D721Med (cell line): ENCODE measurements at places on chromosomes 3 and 15.

GRCh38 chr15:62932436-62932835 is 110.1 kb upstream of the TPM1 start:
- DNase-seq, result no peak

DNA sequence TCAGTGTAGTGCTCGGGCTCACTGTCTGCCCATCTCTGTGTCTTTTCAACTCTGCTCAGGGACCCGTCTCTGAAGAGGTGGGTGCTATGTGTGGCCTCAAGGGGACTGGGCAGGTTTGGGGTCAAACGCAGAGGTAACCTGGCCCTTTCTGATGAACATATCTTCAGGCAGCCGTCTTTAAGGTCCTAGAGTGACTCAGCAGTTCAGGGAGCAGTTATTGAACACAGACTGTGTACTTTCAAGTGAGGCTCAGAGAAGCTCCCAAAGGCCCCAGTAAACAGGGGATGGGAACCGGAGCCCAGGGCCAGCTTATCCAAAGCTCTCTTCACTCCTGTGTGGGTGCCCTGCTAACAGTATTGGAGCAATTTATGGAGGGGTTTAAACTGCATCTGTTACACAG is 73.1 kb downstream of the WDR76 start:
- no peak for DNase-seq

GRCh38 chr3:46416125-46416810 is 9.2 kb downstream of the CCRL2 start:
- no peak for DNase-seq

DNA sequence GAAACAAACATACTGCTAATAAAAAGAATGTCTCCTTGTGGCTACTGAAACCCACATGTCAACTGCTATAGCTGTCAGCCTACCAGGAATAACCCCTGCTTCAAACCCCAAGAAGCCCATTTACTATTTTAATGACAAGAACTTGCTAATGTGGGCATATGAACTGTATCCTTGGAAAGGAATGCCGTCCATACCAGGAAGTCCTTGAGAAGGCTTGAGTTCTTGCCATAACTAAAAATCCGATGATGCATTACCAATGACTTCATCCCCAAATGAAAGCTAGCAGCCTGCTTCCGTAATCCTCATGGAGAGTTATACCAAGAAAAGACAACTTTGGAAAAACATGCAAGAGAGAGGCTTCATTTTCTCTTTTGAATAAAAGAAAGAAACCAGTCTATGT is 34.8 kb downstream of the MINDY4B start:
- no peak for DNase-seq

DNA sequence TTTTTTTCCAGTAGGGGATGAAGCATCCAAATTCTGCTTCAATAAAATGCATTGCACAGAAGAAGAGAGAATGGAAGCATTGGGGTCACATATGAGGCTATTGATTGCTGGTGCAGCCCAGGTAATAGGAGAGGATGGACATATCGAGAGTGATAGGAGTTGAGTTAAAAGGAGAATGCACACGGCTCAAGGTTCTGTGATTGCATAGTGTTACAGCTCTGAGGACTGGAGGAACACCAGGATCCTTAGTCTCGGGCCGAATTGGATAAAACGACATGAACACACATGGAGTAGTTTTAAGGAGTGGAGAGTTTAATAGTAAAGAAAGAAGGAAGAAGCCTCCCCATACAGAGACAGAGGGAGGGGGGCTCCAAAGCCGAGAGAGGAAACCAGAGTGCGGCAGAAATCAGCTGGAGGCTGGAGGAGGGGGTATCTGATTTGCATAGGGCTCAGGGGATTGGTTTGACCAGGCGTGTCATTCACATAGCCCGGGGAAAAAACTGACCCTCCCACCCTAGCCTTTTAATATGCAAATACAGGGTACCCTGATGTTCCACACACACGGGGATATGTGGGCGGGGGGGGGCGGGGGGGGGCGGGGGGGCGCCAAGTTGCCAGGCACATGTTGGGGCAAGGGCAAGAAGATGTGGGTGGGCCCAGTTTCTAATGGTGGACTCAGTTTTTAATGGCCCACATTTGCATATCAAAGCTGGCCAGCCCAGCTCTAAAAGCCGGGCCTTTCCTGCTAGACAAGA is 156.9 kb downstream of the AGBL1 start:
- no peak for DNase-seq

DNA sequence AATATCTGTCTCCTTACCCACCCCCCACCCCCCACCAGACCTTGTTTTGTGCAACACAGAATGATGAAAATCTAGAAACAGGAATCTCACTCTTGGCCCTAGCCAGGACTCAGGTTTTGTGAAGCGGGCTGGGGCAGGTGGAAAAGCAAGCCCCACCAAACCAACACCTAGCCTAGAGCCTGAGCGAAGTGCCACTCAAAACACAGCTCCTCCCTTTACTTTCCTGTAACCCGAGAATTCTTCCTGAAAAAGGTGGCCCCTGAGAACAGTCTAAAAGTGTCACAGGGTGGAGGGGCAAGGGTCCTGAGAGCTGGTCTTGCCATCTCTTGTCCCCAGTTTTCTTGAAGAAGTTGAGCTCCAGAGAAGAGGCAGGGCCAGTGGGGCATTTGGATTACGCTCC is 17.4 kb upstream of the RPUSD3 start:
- no peak for DNase-seq

DNA sequence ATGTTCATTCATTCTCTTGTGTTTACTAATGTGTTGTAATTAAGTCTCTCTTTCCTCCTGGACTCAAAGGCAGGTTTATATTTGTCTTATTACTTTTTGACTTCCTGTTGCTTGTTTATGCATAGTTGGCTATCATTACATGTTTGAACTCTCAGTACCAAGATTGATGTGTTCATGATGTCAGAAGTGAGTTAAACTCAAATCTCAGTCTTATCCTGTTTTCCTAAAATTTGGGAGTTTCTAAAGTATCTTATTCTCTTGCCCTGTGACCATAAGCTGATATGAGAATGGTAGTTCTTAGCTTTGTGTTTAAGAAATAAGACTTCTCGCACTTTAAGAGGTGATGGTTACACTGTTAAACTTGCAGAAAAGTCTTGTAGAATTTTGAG is 5.2 kb downstream of the GLCE start:
- no peak for DNase-seq

DNA sequence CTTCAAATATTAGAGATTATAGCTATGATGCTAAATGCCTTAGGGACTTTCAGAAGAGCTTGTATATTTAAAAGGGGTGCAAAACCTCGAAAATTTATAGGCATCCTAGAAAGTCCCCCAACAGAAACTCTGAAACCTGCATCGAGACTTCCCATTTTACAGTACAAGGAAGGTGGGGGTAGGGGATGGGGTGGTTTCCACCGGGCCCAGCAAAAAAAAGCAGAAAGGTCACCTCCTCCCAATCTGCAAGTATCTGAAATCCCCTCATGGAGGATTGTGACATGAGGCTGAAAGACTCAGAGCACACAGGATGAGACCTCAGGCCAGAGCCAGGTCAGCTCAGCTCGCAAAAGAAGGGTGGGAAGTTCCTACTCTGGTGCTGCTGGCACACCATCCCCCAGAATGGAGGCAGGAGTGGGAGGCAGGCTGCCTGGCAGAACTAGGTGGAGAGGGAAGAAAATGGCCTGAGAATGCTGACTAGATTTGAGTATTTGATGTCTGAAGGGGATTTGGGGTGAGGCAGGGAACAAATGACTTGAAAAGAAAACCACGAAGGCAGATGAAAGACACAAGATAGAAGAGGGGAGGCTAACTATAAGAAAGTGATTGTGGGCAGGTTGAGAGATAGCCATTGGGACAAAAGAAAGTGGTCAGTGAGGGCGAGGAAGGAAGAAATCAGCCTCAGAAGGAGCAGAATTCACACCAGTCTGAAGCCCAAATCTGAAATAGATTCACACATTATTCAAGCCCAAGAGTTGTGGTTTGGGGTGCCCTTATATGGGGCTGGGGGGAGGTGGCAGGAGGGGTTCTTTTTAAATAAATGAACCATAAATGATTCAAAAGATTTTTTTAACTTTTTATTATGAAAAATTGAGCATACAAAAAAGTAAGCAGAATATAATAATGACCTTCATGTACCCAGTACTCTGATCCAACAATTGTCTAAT is 22.5 kb upstream of the TSC22D2 start:
- DNase-seq, result no peak

DNA sequence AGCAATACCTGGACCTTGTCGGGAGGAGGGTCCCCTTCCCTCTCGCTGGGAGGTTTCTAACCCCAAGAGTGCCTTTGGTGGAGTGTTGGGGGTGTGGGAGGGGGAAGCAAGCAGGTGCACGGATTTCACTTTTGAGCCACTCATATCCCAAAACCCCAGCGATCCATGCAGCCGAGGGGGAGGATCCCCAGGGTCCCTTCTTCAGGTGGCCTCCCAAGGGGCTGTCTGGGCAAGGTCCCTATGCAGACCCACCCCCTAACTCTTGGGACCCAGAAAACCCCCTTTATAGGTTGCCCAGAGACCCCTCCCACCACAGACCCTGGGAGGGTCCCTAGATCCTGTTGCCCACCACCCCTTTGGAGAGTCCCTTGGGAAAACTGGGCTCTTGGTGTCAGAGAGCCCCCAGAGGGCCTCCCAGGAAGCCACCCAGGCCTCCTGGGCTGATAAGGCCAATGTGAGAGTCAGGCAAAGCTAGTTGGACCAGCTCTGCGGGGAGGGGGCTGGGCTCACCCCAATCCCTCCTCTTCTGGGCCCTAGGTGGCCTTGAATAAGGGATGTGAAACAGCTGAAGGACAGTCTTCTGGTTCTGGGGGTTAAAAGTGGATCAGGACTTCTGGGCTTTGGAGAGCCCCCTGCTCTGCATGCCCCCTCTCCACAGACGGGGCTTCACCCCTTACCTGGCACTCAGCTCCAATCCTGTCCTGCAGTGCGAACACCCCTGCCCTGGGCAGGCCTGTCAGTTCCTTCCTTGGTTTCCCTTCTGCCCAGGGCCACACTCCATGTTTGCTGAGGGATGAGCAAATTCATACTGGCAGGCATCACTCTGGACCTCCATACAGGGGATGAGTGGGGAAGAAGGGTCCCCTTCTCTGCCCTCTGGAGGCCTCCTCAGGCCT is 932 bp upstream of the PLCD1 start:
- no peak for DNase-seq

DNA sequence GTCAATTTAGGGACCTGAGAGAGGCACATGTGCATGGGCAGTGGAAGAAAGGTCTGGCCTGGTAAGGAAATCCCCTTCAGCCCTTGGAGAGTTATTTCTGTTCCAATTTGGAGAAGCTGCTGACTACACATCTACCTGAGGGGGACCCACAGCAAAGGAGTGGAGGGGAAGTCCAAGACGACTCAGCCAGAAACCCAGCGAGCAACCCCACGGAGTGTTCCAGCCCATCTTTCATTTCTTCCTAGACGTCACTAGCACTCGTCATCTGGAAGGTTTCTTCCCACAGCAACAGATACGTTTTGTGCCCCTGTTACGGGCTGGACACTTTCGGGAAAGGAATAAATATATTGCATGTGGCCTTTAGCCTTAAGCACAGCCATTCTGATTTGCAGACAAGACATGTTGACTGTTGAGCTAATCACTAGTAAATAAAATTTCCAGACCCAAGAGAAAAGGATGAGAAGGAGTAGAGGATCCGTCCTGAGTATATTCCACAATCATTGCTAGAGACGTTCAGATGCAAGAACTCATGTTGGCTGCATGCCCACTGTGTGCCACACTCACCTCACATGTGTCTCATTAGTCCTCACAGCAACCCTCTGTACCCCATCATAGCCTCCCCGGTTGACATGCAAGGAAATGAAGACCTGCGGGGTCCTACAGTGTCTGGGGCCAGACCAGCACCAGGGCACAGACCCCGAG is 7.8 kb upstream of the FAM174B start:
- DNase-seq, result no peak

- DNase-seq, result no peak
These were observed 5.8 kb downstream of the C3orf20 start for GRCh38 chr3:14680716-14681115.

GRCh38 chr15:32909431-32909830 is 191.6 kb downstream of the GREM1 start:
- DNase-seq, result no peak

DNA sequence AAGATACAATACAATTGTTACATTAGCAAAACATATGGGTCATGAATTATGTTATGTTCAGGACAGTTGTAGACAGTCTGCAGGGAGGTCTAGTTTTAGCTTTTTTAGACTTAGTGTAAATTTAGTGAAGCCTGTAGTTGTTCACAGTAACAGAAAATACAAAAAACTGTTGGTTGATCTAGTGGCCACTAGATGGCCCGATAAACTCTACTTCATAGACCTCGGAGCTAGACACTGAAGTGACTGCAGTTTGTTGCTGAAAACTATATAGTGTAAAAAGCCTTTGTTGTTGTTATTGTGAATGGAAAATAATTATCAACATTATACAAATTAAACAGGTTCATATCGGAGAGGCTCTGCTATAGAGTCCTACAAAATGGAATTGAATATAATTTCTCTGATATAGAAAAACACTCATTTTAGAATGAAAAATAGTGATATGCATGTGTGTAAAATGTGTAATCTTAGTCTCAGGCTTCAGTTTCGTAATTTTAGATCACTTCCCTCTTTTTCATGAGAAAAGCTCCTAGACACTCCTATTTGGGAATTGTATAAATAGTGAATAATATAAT is 18.3 kb downstream of the MAGEL2 start:
- no peak for DNase-seq

GRCh38 chr15:66389098-66389858 is 2.6 kb downstream of the MAP2K1 start:
- no peak for DNase-seq

DNA sequence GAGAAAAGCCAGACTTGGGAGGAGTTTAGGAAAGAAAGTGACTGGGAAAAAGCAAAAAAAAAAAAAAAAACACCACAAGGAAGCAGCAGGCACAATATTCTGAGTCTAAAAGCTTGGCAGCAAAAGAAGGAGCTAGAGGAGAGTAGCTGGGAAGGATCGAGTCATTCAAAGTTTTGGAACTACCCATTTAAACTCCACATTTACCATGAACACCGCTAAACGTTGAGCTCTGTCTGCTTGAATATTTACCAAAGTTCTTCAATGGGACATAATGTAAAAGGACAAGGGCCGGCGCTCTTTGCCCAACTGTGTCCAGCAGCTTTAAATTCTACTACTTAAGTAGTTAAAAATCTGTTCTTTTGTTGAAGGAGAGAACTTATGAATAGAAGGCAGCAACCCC is 481.9 kb downstream of the FOXP1 start:
- DNase-seq, result no peak

GRCh38 chr3:53998980-53999379 is 107.3 kb upstream of the SELENOK start:
- no peak for DNase-seq

DNA sequence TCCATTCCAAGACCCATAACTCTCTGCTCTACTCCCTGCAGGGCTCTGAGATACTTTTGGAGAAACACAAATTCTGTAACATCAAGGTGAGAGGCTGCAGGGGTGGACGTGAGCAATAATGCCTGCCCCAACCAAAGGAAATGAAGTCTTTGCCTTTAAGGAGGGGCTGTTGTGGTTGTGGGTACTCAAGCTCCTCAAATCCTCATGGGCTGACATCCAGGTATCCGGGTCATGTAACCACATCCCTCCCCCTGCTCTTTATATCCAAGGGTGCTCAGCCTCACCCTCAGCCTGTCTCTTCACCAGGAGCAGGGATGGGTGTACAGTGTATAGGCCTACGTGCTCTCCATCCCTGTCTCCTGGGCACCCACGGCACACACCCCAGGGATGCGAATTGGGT is 32.3 kb downstream of the NOX5 start:
- no peak for DNase-seq

- DNase-seq, result no peak
These were observed 202.9 kb downstream of the LRRC3B start for GRCh38 chr3:26825454-26825853.
